CD4-positive, alpha-beta memory T cell (primary cell): ENCODE measurements at places on chromosomes 2 and 18.

GRCh38 chr2:195411219-195411687, 245.8 kb upstream of the SLC39A10 start:
- DNase-seq: no peak

GRCh38 chr2:226077031-226077430, 677.5 kb downstream of the NYAP2 start:
- DNase-seq: no peak

GRCh38 chr2:219823574-219823973, 196.1 kb downstream of the SLC4A3 start:
- DNase-seq: no peak

GRCh38 chr2:68905116-68905515, 33.9 kb upstream of the BMP10 start:
- DNase-seq: no peak

GRCh38 chr2:75920859-75921551, 210.3 kb upstream of the GCFC2 start:
- no peak for DNase-seq

- no peak for DNase-seq
Measured at GRCh38 chr2:46096260-46096659, 200.9 kb upstream of the EPAS1 start.

DNA sequence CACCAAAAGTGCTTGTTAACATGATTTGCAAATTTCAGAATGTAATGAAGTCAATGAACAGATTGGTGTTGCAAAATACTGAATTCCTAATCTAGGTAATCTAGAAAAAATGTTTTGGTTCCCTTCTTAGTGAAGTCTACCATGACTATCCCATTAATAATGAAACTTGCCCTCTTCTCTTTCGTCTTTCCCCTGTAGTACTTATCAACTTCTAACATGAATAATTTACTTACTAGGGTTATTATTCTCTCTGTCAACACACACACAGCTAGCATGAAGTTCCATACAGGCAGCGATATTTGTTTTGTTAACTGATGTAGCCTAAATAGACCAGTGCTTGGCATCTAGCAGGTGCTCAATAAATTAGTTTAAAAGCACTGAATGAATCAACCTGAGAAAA, 160.2 kb downstream of the NCK2 start:
- DNase-seq: no peak

DNA sequence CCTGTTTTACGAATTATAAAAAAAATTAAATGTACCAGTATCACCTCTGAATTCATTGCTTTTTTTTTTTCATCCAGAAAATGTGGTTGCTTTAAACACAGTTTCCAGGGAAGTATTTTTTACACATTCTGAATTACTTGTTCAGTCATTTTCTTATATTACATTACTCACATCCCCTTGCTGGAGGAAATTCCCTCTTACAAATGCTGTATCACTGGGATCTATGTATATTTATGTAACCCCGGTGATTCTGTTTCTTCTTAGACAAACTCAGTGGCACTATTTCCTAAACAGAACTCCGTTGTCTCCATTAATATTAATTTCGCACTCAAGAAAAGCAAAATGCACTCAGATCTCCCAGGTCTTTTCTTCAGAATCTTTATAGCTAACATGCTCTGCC, 1078.5 kb upstream of the ZEB2 start:
- DNase-seq: no peak

GRCh38 chr2:22946553-22946952, 438.4 kb upstream of the KLHL29 start:
- no peak for DNase-seq

DNA sequence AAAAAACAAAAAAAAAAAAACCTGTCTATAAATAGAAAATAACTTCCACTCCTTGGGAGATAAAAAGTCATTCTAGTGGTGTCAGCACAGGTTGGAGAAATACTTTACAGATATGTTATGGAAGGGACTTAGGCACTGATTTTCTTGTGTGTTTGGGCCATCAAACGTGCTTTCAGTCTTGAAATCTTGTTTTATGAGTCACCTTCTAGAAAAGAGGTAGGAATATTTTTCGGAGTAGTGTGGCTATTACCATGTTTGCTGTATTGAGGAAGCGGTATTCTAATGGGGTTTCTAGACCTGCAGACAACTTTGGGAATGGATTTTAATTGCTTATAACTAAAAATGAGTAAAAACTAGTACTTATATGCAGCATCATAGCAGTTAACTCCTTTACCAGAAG, 12.0 kb downstream of the HNMT start:
- no peak for DNase-seq

- no peak for DNase-seq
Measured at GRCh38 chr2:102117472-102117858, 25.1 kb upstream of the IL1R1 start.

GRCh38 chr18:59419386-59419785, 60.3 kb upstream of the LMAN1 start:
- DNase-seq: no peak

- no peak for DNase-seq
Measured at GRCh38 chr2:72095364-72095763, 52.3 kb downstream of the CYP26B1 start.

DNA sequence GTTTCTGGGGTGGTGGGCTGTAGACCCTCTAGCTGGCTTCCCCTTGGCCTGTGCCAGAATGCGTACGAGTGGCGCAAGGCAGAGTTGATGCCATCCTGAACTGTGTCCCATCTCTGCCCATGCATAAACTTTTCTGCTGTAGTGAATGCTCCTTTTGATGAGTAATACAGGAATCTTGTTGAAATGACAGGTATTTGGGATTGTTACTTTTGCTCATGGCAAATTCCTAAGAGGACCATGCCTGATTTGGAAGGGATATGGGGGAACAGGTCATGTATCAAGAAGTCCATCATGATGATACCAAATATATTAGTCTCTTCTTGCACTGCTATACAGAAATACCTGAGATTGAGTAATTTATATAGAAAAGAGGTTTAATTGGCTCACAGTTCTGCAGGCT, 648.0 kb downstream of the SLC4A3 start:
- no peak for DNase-seq

- peak; percentile 16 for DNase-seq
Measured at GRCh38 chr2:218893349-218894150, 12.9 kb downstream of the WNT10A start.

DNA sequence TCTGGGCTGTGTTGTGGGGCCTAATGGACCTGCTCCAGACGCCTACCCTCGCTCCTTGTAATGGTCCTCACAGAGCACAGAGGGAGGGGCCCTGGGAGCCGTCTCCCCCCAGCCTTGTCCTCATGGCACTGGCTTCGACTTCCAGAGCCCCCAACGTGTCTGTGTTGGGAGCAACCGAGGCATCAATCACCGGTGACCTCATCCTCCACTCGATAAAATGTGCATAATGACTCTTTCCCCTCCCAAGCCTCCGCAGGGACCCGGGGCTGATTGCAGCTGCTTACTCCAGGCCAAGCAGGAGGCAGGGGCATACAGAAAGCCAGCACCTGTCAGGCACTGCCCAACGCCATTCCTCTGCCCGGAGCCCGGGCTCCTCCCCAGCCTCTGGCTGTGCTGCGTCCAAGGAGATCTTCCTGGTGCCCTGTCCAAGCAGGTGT, 271.7 kb downstream of the NDUFA10 start:
- no peak for DNase-seq

- no peak for DNase-seq
Measured at GRCh38 chr2:58039170-58039611, 7.4 kb upstream of the VRK2 start.

DNA sequence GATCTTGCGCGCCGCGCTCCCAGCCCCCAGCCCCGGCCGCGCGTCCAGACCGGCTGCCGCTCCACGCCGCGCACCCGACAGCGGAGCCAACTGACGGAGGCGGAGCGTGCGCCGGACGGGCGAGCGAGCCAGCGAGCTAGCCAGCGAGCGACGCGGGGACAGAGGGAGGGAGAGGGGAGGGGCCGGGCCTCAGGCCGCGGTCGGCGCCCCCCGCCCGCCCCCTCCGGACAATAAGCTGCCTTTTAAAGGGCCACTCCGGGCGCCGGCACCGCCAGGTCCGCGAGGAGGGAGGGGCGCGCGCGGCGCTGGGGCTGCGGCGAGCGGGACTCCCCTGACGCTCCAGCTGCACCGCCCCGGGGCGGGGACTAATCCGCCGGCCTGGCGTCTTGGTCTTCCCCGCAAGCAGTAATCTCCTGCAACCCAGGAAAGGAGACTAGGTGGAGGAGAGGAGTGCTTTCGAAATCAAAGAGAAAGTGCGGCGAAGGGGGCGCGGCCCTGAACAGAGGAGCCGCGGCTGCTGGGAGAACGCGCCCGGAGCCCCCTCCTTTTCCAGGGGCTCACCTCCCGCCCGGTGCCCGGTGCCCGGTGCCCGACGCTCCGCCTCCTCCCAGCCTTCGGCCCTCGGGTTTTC, at the start of gene BIN1:
TSS of gene BIN1 (minus strand) at position 164 of the 631 bp plus-strand sequence. CDS start 211 bp downstream, outside the sequence.
- peak; percentile 84 for DNase-seq

DNA sequence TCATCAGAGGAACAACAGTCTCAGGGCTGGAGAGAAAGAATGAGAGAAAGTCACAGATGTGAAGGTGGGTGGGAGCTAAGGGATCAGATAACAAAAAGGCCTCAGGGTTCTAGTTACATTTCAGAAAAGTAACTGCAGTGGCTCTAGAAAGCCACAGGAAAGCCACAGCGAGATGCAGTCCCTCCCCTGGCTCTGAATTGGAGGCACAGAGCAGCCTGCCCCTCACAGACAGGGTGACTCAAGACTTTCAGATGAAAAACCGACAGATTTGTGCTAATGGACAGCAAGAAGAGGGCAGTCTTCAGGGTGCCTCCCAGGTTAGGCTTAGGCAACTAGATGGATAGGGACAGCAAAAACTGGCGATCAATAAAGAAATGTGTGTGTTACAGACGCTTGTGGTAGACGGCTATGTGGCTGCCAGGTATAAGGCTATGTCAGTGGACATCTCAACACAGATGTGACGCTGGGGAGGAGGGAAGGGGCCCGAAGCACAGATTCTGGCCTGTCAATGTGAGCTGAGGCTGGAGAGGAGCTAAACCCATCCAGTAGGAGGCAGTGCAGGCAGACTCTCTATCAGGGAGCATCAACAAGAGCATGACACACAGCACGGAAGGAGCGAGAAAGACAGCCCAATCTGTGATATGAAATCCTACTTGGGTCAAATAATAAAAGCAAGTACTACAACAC, 26.2 kb downstream of the UNC50 start:
- peak; percentile 38 for DNase-seq

DNA sequence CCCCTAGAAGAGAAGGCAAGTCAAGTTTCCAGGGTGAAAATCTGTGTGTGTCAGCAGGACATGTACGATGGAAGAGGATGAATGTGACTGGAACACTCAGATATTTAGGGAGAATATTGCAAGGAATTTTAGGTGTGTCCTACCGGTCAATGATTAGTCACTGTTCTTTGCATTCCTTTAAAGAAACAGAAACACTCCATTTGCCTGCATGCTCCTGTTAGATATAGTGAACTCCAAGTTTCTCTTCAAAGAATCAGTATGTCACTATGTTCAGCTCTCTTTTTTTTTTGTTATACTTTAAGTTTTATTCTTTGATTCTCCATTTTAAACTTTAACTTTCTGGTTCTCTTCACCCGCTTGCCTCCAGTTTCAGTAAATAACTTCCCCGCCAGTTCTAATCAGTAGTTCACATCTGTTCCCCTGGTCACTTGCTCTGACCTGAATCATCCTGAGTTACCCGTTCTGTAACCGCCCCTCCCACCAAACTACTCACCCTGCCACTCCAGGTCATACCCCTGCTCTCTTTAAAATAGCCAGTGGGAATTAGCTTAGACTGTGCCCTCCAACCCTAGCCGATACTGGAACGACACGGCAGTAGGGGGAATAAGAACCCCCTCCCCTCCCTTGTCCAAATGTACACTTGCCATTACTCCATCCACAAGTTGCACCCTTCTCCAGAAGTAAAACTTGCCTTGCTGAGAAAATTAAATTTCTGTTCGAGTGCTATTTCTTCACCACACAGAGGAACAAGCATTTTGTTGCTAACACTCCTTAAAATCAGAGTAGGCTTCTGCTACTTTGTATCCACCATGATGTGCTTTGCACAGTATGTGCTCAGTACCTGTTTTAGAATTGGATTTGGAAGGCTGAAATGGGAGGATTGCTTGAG, 268.4 kb downstream of the METTL4 start:
- no peak for DNase-seq

DNA sequence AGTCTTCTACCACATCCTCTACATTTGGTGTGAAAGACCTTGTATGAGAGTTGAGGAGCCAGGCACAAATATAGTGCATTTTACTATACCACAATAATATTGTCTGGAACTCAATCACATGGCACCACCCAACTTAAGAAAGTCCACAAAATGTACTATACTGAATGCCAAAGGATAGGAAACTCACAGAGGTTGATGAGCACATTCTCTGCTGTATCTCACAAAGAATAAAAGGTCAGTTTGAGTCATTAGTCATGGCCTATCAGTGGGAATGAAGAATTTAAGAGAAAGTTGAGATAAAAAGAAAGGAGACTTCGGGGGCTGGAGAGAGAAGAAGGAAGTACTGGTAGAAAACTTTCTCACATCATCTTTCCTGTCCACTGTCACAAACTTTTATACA, 134.3 kb downstream of the RDH14 start:
- no peak for DNase-seq

GRCh38 chr2:26636935-26637334, 4.2 kb downstream of the CIB4 start:
- DNase-seq: no peak

GRCh38 chr2:71277536-71278103, 50.7 kb upstream of the PAIP2B start:
- peak; percentile 13 for DNase-seq

- DNase-seq: no peak
Measured at GRCh38 chr18:13425357-13426091, 207.0 kb downstream of the LDLRAD4 start.

DNA sequence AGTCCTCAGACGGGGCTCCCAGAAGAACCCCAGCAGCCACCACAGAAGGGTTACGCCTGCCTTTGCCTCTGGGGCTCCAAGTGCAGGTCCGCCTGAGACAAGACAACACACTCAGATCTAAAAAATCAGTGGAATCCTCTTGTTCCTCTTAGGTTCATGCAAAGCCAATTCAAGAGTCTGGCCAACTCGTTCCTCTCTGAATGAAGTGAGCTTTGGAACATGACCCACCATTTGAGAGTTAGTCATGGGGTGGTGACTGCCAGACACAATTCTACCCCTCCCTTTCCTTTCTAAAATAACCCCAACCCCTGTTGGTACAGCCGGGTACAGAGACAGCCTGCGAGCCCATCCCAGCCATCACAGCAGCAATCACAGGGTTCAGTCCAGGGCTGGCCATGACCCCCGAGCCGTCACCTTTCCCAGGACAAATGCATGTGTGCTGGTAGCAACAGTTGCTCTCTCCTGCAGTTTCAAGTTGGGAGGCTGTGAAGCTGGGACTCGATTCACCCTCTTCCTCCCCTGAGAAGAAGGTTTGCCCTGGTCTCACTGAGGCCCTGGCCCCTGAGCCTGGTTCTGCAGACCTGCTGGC, 183.1 kb upstream of the SH3BP4 start:
- DNase-seq: no peak
